ENCODE measurements at places on chromosomes 2 and 18.

DNA sequence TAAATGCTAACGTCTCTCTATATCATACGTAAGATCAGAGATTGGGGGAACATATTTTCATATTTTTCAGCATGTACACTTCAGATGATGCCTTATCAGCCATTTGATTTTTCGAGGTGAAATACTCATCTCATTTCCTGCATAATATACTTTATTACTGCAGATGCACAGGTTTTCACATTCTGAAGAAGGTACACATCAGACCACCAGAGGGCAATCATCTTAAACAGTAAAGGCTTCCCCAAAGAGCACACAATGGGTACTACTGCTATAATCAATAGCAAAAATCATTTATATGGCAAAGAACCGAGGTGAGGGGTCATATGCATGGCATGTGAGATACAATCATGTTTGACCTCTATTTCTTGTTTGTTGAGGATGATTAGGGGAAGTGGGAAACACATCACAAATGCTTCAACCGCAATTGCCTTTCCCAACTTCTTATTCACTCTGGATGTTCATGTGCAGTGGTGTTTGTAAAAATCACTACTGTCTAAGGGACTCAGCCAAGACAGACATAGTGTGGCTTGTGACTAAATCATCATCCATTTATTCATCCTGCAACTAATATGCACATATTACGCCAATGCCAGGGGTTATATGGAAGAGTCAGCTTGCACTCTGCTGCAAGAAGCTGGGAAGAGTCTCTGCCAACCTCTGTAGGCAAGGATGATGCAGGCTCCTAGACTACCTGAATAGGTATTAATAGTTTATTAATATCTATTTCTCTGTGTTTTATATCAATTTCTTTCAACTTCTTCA lies 118.7 kb downstream of the EPB41L3 start:
- peak; percentile 9 for DNase-seq

GRCh38 chr2:106869512-106870275 lies 16.3 kb downstream of the ST6GAL2 start:
- DNase-seq, result no peak

- DNase-seq, result no peak
These were observed 2.0 kb upstream of the RAB17 start for GRCh38 chr2:237592425-237592980.

- no peak for DNase-seq
These were observed 21.7 kb downstream of the METTL21A start for GRCh38 chr2:207603486-207603885.

- DNase-seq, result no peak
These were observed 320.4 kb downstream of the AFF3 start for GRCh38 chr2:99821984-99822383.

DNA sequence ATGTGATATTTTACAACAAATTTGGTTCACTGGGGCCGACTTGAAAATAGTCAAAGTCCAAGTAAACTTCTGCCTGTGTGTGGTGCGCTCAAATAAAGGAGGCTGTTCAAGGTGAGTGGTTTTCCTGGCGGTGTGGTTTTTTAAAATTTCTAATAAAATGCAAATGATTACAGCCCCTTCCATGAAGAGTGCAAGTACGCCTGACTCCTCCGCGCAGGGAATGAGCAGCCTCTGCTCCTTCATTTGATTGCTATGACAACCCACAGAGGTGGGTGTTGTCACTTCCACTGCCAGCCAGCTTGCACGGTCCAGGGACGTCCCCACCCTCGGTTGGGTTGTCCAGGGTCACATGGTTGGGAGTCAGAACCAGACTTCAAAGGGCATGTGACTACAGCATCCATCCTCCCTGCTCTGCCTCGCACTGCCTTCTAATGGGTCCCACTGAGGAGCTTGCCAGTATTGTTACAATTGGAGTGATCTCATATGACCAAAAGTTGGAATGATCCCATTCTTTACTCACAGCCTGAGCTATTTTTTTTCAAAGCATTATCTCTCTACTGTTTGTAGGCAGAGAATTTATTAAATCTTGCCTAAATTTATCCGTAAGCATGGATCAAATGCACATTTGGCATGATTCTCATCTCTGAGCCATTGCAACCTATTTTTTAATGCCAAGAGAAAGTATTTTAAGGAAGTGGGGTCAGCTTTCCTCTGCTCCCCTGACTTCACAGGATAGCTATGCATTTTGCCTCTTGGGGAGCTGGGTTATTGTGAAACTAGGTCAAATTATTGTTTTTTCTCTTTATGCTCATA lies 121.3 kb downstream of the AGAP1 start:
- no peak for DNase-seq

DNA sequence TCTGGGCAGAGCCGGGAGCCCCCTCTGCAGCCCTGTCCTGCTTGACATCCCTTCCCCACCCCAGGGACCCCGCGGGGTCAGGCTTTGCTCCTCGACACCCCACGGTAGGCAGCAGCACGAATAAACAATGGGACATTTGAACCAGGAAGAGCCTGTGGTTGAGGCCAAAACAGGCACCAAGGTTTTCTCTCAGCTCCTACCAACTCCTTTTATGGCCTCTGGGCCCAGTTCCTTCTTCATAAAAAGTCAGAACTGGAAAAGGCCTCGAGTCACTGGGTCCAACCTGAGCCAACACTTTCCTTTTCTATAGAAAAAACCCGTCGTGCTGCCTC lies 20.6 kb downstream of the TEX44 start:
- no peak for DNase-seq

- DNase-seq, result no peak
These were observed 58.5 kb downstream of the EIF5B start for GRCh38 chr2:99395589-99396130.

GRCh38 chr2:236915726-236916125 lies 170.0 kb upstream of the COPS8 start:
- no peak for DNase-seq

DNA sequence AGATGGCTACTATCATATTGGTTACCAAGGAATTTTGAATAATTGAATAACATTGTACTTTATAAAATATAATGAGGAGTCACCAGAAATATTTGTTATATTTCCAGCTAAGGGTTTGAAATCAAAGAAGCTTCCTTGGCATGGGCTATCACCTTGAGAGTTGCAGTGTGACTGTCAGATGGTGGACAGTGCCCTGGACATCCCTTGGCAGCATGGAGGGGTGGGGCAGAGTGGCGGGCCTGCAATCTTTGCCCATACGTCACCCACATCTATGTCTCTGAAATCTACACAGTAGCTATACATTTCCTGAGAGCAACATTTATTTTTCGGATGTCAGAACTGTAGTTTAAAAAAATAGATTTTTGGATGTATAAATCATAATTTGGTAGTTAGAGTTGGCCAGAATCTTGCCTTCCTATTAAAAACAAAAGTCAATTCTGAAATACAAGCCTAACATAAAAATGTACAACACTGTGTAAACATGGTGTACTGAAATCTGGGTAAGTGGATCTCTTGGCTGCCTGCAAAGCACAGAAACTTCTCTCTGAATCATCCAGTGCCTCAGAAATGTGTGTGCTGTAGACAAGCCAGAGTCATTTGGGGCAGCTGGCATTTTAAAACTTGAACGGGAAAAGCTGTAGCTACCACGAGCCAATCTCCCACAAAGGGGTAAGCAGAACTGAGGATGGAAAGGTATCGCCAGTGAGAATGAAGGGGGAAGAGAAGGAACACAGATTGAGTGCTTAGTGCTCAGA lies 124.2 kb upstream of the ARHGAP28 start:
- no peak for DNase-seq

All from NCI-H2029 (cell line).